ENCODE measurements at places on chromosomes 4 and X.

- DNase-seq, result no peak
Observed at GRCh38 chrX:39162322-39162735, 361.1 kb downstream of the MID1IP1 start.

DNA sequence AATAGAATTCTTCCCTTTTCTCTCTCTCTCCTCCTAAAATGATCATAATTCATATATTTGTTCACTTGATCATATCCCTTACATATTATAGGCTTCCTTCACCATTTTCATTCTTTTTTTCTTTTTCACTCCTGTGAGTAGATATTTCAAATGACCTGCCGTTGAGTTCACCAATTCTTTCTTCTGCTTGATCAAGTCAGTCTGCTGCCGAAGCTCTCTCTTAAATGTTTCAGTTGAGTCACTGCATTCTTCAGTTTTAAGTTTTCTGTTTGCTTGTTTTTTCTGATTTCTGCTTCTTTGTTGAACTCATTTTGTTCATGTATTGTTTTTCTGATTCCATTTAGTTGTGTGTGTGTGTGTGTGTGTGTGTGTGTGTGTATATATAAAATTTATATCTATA is 354.3 kb downstream of the GPAT3 start:
- no peak for DNase-seq

DNA sequence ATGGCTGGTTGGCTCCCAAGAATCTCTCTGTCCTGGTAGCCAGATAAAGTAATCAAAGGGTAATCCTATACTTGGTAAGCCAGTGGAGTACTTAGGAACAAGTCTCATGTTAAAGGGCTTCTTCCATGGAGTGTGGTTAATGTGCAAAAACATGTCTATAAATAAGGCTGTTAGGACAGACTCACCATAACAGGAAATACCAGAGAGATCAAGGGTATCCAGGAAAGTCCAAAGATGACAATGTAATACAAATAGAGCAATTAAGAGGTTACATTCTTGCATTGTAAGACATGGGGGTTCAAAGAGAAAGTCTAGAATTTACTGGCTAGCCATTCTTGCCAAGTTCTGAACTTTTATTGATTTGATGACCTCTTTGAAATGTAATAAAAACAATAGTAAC is 61.9 kb upstream of the ZCCHC13 start:
- no peak for DNase-seq

DNA sequence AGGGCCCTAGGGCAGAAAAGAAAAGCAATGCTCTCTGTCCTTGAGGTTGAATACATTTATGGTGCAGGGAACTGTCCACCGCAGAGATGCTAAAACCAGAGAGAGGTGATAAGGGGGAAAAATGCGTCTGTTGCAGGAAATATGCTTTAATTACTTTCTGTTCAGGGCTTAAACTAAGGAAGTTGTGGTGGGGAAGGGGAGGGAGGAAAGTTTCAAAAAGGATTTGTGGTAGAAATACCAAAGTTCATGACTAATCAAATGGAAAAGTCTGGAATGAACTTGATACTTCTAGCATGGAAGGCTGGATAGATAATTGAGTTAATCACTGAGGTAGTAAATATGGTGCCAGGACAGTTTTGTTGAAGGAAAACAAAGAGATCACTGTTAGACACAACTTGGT is 99.0 kb downstream of the ASB9 start:
- DNase-seq, result no peak

- no peak for DNase-seq
Observed at GRCh38 chrX:134801267-134801666, 143.0 kb upstream of the PLAC1 start.

DNA sequence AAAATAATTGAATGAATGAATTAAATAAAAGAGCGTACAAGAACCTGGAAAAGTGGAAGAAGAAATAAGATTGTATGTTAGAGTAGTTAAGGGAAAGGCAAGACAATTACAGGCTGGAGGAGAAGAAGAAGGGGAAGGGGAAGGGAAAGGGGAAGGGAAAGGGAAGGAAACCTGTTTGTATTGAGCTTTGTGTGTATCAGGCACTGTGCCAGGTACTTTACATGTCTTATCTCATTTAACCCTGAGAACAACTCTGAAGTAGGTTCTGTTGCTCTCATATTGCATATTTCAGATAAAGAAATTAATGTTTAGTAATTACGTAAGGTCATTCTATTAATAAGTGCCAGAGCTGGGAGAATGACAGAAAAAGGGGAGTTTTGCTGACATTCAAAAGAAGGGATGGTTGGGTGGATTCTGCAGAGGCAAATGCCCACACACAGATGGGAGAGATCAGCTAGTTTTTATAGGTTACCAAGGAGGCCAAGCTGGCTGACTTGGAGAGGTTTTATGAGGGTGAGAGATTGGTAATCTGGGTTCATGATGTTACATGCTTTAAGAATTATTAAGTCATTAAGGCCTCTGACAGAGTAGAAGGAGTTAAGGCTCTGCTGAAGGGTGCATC is 92.3 kb upstream of the LCORL start:
- no peak for DNase-seq

- no peak for DNase-seq
Observed at GRCh38 chr4:101846550-101846949, 56.0 kb downstream of the BANK1 start.

GRCh38 chrX:130049821-130050220 is 60.5 kb downstream of the ELF4 start:
- no peak for DNase-seq

DNA sequence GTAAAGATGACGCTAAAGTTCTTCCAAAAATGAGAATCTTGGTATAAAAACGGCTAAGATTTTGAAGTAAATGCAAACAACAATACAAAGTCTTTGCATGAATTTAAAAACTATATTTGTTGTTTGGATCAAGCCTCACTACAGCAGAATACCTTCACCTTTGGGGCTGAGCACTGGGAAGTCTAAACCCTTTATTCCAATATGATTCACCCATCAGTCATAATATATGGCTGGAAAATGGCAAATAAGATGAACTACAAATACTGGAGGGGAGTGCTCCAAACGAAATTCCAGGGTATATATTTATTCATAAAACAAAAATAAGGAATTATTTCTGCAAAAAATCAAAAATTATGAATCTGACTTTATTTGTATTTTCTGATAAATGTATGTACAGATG is 138.4 kb downstream of the SCFD2 start:
- DNase-seq, result no peak

GRCh38 chr4:125420526-125420925 is 105.8 kb downstream of the FAT4 start:
- DNase-seq, result no peak

- DNase-seq, result no peak
Observed at GRCh38 chr4:822361-823175, 3.4 kb downstream of the CPLX1 start.

- DNase-seq, result no peak
Observed at GRCh38 chr4:125519371-125520146, 204.8 kb downstream of the FAT4 start.

GRCh38 chr4:174156239-174156826 is 127.1 kb downstream of the FBXO8 start:
- no peak for DNase-seq

GRCh38 chrX:50609796-50610195 is 139.2 kb upstream of the DGKK start:
- DNase-seq, result no peak
